Cardiac muscle cell (in vitro differentiated cells and primary cell): ENCODE measurements at places on chromosomes 6 and 20.

GRCh38 chr6:3133515-3133914, 15.0 kb downstream of the BPHL start:
- no peak for DNase-seq

GRCh38 chr6:53458105-53458866, 86.6 kb downstream of the GCLC start:
- DNase-seq: no peak

DNA sequence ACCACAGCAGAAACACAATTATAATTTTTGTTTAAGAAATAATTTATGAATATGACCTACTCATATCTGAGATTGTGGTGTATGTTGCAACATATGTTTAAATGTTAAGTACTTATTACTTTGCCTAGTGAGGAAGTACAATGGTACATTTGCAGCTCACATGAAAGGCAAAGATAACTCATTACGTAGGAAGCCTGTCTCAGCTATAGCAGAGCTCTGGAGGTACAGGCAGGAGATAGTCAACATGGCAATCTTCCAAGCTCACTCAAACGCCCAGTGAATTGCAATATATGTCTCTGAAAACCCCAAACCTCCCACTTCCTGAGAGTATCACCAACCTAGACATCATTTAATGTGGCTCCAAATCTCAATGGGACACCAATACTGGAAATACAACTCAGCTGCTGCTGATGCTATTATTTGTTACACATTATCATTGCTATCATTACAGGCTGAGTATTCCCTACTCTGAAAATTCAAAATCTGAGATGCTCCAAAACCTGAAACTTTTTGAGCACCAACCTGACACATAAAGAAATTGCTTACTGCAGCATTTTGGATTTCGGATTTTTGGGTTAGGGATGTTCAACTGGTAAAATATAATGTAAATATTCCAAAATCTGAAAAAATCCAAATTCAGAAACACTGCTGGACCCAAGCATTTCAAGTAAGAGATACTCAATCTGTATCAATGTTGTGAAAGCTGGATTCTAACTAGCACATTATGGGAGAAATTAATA, 25.1 kb upstream of the GSTA4 start:
- no peak for DNase-seq

- DNase-seq: peak; percentile 87
Observed at GRCh38 chr20:48695255-48695654, 132.5 kb downstream of the PREX1 start.

DNA sequence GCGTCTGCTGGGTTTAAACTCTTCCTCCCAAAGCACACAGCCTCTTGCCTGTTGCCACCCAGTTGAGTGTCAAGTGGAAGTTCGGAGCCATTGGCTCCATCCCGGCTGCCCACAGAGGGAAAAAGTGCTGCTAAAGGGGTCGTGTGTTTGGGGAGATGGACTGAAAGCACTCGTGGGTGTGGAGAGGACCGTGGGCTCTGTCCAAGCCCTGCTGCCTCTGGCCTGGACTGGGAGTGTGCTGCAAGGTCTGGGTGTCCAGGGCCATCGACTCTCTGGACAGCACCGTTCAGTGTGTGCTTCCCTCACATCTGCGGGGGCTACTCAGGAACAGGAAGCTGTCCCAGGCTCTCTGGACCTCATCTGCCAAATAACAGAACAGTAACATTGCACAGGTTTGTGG, 269.3 kb downstream of the DLL1 start:
- DNase-seq: no peak

DNA sequence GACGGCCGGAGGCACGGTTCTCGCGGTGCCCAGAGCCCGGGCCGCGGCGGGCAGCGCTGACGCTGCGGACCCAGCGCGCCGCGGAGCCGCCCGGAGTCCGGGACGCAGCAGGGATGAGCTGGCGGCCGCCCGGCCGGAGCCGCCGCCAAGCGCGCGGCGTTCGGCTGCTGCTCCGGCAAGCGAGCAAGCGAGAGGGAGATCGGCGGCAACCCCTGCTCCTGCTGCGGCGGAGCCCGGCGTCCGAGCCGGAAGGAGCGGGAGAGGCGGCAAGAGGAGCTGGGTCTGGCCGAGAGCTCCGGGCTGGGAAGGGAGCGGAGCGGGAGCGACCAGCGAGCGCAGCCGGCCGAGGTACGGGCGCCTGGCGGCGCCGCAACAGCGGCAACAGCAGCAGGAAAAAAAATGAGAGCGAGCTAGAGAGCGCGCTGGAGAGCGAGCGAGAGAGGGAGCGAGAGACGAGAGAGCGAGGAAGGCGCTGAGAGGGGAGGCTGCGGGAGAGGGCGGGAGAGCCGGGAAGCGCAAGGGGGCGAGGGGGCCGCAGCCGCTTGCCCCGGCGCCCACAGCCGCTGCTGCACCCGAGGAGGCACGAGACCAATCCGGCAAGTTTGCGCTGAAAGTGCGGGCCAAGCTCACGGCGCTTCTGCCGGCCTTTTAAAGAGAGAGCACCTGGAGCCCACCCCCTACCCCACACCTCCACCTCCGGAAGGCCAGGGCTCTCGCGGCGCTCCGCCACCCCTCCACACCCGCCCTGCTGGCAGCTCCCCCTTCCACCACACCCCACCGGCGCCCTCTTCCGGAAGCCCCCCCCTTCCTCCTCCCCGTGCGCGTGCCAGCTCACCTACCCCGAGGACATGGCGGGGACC, 496 bp downstream of the GRM4 start:
- DNase-seq: peak; percentile 55

- no peak for DNase-seq
Observed at GRCh38 chr20:59363101-59363500, 62.7 kb downstream of the EDN3 start.

DNA sequence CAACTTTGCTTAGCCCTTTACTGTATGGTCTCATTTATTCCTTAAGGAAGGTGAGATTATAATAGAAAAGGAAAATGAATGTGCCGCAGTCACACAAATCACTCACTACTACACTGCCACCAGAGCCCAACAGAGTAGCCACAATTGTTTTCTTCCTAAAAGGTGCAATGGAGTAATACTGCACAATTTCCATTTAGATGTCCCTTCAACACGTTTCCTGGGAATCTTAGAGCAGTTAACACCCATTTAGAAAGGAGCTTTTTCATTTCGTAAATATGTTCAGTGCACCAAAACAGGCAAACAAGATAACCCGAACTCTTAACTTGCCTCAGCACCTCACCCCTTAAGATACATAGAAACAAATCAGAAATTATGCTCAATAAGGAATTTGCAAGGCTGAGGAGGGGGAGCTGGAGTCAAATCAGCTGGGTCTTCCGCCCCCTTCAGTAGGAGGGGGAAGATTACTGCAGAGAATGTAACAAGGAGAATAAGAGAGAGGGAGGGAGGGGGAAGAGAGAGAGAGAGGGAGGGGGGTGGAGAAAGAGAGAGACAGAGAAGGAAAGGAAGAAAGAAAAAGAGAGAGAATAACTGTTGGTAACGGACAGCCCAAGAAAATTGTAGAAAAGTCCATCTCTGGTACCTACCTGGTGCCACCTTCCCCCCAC, 155.5 kb downstream of the BCAS1 start:
- no peak for DNase-seq

DNA sequence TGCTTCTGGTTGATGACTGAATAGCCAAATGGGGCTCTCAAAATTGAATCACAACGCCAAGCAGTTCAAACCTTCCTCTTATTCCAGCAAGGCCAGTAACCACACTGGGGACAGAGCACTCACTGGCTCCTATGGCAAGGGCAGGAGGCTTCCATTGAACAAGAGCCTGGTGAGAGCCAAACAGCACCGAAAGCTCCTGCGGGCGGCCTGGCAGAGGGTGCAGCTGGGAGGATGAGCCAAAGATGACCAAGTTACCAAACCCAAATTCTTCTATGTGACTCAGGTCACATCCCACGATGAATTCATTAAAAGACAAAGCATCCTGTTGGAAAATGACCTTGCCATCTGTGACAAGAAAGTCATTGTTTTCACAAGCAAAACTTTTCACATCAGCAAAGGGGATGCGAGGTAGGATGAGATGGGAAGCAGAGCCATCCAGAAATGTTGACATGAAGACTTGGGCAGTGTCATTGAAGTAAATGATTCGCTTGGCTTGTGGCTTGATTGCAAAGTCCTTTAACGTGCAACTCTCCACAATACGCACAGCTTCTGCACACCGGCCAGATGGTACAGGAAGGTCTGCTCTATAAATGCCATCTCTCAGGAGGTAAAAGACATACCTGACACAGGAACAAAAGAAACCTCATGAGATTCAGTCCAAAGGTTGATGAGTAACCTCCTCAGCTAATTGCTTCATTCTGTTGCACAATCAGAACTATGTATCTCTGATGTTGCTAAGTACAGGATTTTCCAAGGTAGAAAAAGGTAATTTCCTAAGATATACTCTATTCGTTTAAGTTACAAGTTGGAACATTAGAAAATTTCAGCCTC, 36.3 kb downstream of the ROS1 start:
- no peak for DNase-seq

DNA sequence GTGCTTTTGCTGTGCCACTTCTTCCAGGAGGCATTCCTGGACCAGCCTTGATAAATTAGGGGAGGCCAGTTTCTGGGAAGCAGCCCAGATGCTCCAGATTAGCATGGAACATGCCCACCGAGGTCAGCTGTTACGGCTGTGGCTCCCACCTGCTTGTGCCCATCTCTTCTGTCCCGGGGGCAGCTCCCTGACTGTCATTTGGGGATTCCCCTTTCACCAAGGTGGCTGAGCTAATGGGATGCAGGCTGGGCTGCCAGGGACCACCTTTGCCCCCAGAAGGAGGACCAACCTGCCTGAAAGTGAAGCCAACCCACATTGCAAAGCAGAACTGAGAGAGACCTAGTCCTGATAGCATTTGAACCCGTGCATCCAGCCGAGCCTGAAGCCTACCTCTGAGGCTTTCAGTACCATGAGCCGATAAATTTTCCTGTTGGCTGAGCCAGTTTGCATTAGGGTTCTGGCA, 85.3 kb downstream of the PTPN1 start:
- DNase-seq: no peak

- no peak for DNase-seq
Observed at GRCh38 chr6:149340200-149340599, 22.7 kb downstream of the TAB2 start.

DNA sequence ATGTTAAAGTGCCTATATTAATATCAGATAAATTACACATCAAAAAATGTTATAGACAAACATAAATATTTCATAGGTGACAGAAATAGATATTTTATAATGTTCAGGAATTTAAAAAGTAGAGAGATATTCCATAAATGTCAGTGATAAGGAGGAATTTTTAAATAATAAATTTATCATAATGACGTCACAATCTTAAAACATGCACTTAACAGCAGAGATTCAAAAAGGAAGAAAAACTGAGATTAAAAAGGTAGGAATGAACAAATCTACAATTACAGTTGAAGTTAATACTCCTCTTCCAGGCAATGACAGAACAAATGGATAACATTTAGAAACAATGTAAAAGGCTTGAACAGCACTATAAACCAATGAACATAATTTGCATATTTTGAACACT, 345.4 kb upstream of the NOX3 start:
- DNase-seq: no peak

DNA sequence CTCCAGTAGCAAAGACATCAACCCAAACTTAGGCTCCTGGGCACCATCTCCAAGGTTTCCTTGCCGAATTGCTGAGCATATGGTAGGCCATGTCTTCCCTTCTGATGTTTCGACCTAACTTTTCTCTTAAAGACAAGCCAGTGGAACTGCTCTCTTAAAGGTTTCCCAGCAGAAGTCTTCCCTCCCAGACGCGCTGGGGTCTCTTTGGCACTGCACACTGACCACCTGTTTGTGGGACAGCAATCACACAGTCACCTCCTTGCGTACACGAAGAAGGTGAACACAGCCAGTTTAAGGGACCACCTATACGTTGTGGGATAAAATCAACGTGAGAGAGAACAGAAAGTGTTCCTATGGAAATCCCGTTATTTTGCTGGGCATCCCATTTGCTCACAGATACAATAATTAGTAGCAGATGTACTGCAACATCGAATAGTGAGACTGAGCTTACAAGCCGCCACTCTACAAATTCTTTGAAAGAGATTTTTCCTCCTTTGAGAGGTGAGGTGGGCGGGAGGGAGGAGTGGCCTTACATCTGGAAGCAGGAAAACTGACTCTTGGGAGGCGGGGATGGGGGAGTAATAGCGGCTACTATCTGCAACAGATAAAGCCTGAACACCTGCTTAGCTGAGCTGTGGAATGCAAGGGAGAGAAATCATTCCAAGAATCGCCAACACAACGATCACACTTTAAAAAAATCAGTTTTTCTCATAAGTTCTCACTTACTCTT, 9.9 kb downstream of the GRIK2 start:
- DNase-seq: no peak

DNA sequence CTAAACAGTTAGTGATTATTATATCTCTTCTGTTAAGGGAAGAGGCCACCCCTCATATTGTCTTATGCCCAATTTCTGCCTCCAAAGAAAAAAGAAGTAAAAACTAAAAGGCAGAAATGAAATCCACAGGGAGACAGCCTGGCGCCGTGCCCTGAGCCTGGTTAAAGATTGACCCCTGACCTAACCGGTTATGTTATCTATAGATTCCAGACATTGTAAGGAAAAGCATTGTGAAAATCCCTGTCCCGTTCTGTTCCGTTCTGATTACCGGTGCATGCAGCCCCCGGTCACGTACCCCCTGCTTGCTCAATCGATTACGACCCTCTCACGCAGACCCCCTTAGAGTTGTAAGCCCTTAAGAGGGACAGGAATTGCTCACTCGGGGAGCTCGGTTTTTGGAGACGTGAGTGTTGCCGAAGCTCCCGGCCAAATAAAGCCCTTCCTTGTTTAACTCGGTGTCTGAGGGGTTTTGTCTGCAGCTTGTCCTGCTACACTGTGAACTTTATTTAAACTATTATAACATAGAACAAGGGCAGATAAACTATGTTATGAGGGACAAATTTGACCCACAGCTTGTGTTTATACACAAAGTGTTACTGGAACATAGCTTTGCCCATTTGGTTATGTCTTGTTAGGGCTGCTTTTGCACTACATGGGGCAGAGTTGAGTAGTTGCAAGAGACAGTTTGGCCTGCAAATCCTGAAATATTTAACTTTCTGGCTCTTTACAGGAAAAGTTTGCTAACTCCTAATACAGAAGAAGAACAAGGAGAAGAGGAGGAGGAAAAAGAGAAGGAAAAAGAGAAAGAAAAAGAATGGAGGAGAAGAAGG, 49.6 kb downstream of the CD24 start:
- DNase-seq: no peak

- DNase-seq: no peak
Observed at GRCh38 chr6:159966981-159967380, 1.9 kb upstream of the IGF2R start.

DNA sequence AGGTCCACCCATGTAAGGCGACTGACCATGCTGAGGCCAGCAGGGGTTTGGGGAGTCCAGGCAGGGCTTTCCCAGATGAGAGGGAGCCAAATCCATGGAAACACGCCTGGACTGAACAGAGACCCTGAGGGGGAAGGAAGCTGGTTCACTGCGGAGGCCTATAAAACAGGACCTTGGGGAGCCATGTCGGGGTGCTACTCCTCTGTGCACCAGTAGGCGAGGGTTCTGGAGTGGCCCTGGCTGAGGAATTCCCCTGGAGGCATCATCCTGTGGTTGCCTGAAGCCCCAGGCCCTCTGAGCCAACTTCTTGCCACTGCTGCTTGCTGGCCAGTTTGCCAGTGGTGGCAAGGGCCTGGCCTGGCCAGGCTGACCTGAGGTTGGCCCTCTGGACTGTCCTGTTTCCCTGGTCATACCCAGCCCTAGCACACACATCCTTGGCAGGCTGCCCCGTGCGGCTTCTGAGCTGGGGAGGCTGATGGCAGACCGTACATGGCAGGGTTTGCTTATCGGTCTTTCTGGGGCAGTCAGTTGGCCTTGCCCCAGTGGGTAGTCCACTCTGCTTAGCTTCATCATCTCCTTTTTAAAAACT, 2.2 kb upstream of the LRRN4 start:
- no peak for DNase-seq
